ENCODE measurements at places on chromosomes 2 and 18.

GRCh38 chr18:54939361-54939917 lies 19.8 kb downstream of the CCDC68 start:
- DNase-seq = no peak

- no peak for DNase-seq
Observed at GRCh38 chr18:9708057-9708433, at the start of gene RAB31. Gene RAB31 (plus strand): TSS chr18:9708301. CDS start chr18:9708406, 105 bp downstream.

DNA sequence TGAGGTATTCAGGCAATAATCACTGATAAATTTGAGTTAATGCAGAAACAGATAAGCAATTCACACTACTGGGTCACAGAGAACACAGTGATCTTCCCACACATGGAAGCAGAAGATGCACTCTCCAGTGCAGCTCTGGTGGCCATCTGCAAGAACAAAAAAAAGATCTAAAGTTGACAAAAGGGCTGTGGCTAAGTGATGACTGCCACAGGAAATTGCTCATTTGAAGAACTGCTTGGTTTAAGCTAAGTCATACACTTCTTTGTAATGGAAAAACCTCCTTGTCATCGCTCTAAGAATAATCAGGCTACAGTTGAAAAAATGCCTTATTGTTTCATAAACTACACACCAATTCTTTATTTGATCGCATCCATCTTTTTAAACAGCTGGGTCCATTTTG lies 115.1 kb downstream of the DTNB start:
- no peak for DNase-seq

DNA sequence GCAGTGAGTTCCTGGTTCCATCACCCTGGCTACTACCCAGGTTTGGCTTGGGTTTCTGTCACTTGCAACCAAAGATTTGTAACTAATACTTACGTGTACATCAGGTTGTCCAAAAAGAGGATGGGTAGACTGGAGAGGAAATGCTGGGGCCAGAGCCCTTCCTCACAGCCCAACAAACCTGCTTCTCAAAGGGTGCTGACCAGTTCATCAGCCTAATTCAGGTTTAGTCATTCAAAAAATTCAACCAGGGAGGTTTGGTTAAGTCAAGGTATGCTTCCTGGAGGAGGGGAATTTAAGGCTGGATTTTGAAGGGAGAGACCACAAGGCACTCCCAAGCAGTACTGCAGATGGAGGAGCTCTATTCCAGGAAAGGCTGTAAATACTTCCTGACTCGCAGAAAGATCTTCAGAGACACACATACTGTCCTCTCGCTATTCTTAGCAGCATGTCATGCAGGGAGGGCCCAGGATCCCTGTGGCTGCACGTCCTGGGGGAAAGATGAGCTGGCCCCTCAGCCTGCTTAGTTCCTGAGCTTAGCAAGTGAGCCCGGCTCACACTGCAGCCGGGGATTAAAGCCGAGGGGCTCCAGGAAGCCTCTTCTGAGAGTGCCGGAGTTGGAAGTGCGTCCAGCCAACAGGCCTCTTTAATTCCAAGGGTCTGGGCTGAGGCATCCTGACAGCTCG lies 40.0 kb upstream of the BIN1 start:
- no peak for DNase-seq

DNA sequence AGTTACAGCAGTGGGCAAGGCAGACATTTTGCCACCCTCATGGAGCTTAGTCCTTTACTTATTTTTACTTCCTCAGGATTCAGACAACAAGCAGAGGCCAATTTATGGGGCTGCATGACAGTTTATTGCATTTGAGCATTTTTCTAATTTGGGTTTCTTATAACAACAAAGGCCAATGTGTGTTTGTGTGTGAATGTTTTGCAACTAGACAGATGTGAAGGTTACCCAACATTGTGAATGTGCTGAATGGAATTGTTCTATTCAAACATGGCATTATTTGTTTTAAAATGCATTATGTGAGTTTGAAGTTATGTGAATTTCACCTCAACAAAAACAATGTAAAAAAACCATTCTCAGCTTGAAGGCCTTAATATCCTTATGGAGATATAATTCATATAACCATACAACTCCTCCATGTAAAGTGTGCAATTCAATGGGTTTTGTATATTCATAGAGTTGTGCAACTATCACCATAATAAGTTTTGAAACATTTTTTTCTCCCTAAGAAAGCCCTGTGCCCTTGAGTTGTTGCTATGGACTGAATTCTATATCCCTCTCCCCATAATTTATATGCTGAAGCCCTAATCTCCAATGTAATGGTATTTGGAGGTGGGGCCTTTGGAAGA lies 57.3 kb downstream of the CCDC195 start:
- DNase-seq = no peak

DNA sequence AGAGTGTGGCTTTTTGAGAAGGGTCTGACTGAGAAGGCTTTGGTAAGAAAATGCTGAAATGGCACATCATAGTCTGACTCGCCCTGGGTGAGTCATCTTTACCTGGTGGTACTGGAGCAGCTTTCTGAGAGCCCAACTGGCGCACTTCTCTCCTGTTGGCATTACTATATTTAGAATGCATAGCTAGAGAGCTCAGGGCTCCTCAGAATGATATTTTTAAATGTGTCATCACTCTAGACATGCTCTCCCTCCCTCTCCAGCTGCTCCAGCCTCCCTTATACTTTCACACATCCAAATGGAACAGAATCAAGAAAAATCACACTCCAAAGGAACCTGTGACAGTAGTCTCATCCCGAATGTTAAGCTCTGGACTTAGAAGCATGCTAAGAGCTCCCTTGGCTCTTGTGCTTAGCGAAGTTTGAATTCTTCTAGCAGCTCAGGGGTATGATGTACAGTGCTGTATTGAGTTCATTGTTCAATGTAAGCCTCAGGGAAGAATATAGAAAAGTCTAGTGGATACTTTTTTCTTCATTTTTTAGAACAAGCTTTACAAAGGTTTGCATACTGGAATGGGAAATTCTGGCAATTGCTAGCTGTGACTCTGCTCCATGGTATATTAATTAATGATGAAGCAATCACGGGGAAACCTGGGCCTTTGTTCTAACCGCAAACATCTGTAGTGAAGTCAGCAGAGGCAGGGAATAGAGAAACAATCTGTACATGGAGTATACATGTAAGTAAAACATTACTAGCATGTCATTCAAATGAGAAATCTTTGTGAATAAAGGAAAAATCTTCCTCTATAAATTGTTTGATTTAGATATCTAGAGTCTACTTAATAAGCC lies 751.2 kb upstream of the NRXN1 start:
- no peak for DNase-seq

GRCh38 chr2:103152556-103152955 lies 390.7 kb downstream of the TMEM182 start:
- no peak for DNase-seq

DNA sequence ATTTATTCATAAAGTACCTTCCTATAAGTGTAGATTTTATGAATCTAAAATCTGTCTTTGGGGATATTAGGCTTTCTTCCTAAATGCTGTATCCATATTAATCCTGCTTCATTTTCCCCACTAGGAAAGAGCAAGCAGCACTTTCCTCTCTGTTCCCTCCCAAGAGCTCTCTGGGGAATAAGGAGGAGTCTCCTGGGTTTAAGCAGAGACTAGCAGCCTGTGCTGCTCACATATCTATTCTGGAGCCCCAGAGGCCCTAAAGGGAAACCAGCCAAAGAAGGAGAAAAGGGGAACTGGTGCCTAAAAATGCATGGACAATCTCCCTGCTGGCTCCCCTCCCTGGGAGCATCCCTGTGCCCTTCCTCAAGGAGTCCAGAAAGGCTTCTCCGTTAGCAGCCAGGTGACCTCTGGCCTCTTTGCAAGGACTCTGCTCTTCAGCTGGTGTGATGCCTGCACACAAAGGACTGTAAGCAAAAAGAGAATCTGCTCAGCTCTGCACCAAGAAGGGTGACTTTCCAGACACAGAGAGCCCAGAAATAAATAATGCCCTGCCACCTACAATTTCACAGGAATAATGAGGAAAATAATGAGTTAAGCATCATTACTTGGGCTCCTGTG lies 270.6 kb downstream of the SS18 start:
- no peak for DNase-seq

- DNase-seq = no peak
Observed at GRCh38 chr2:187612857-187613256, 58.6 kb upstream of the TFPI start.

GRCh38 chr2:200578778-200579177 lies 7.0 kb upstream of the AOX1 start:
- DNase-seq = no peak

- no peak for DNase-seq
Observed at GRCh38 chr2:233003658-233004555, 9.1 kb downstream of the NGEF start.

GRCh38 chr18:6763524-6763923 lies 34.0 kb downstream of the ARHGAP28 start:
- no peak for DNase-seq

DNA sequence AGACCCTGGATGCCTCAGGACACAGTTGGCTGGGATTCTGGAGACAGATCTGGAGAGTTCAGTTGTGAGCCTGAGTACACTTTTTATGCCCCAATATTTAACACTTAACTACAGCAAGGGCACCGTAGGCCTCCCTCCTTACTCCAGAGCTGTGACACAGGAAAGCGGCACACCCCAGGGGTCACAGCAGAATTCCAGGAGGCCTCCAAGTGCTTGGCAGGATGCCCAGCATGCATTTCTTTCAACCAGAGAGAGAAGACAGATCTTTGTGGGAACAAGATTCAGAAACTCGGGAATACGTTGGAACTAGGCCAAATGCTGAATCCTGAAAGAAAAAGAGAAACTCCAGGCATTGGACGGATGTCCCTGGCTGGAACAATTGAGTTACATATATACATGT lies 199.2 kb upstream of the NT5C1B start:
- no peak for DNase-seq

DNA sequence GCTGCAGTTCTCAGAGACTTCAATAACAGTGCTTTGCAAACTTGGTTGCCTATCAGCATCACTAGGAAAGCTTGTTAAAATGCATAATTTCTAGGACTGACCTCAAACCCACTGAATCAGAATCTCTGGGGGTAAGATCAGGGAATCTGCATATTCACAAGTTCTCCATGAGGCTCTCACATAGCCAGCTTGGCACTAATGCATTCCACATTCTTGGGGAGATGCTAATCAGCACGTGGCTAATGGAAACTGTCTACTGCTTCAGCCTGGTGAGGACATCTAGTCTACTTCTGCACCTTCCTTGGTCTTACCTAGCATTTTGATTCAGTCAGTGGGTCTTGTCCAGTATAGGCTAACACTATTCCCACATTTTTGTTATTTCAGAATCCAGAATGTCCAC lies 56.3 kb downstream of the RBKS start:
- no peak for DNase-seq

GRCh38 chr2:152499331-152499816 lies 164.4 kb downstream of the FMNL2 start:
- no peak for DNase-seq

DNA sequence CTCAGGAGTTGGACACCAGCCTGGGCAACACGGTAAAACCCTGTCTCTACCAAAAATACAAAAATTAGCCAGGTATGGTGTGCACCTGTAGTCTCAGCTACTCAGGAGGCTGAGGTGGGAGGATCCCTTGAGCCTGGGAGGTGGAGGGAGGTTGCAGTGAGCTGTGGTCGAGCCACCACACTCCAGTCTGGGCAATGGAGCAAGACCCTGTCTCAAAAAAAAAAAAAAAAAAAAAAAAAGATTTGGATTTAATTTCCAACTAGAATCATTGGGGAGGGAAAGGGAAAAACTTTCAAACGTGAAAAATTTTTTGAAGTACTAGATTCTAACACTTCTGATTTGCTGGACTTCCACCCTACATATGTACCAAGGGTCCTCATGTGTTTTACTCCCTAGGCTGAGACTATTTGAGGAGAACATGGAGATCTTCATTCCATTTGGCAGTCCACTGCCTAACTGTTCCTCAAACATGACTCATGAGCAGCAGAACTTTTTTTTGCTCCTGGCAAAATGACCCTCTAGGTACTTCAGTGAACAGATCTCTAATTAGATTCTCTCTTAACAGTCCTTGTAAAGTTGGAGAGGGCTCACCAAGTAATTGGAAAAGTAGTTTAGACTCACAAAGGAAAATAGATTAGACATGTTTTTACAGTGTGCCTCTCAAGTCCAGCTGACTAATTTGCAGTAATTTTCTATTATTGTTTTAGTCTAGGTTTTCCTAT lies 267.6 kb downstream of the METTL4 start:
- DNase-seq = no peak

GRCh38 chr2:215843579-215843978 lies 169.8 kb downstream of the MREG start:
- no peak for DNase-seq

- DNase-seq = no peak
Observed at GRCh38 chr2:64985447-64985846, 3.8 kb upstream of the SLC1A4 start.

Measured in CD4-positive, alpha-beta memory T cell (primary cell).